ENCODE measurements at places on chromosomes 11 and 22.

GRCh38 chr11:57888386-57888785 lies 126.8 kb downstream of the CTNND1 start:
- no peak for DNase-seq

DNA sequence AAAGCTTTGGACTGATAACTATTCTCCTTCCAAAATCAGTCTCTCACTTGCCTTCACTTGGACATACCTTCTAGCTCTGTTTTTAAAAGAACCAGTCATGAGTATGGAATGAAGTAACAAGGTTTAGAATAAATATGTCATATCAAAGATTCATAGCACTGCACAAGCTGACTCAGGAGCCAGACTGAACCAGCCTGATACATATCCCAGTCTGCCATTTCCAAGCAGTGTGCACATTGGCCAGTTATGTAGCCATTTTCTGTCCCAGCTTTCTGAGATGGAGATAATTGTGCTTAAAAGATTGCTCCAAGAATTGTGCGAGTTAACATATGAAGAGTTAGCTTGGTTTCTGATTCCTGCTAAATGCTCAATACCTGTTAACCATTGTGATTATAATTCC lies 311.3 kb downstream of the C11orf87 start:
- no peak for DNase-seq

DNA sequence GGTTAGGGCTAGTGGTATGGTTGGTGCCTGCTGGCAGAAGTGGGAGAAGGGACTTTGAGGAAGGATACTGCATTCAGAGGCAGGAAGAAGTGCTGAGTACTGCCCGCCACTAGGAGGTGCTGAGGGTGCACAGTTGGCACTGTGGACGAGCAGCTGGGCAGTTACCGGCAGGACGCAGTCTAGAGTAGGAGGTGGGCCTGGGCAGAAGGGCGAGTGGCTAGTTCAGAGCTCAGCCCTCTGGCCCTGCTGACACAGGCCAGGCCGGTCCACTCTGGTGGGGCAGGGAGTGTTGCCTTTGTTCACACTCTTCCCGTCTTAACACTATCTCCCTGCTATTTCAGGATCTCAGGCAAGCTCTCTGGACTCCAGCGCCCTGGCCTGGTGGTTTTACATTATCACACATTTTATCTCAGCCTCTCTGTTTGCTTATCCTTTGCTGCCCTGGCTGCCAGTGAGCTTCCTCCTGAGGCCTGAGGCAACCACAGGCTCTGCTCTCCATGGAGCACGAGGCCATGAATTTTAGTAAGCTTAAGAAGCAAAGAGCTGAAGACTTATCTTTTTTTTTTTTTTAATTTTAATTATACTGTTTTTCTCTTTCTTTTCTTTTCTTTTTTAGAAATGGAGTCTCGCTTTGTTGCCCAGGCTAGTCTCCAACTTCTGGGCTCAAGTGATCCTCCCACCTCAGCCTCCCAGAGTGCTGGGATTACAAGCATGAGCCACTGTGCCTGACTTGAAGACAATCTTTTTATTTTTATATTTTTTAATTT lies 26.9 kb downstream of the SNAP29 start:
- DNase-seq, result no peak

DNA sequence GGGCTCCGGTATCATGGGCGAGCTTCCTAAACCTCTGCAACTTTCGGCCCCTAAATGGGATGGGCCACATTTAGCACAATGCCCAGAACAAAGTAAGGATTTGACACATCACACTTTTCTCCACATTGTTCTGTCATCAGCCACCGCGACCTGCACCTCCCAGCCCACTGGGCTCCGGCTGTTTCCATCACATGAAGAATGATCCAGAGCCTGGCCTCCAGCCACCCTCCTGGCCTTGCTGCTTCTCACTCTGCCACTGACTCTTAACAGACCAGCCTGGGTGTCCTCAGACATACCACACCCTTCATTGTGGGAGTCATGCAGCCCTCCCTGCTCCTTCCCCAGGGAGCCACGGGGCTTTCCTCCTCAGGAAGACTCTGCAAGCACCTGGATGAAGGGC lies 113.7 kb downstream of the IGLL1 start:
- DNase-seq, result no peak

GRCh38 chr11:36073411-36074203 lies 129.7 kb downstream of the LDLRAD3 start:
- DNase-seq, result no peak

- DNase-seq, result no peak
Observed at GRCh38 chr11:79564288-79564925, 123.6 kb upstream of the TENM4 start.

GRCh38 chr11:128690665-128691101 lies 3.2 kb upstream of the FLI1 start:
- no peak for DNase-seq

GRCh38 chr22:49148895-49149418 lies 678.7 kb downstream of the BRD1 start:
- no peak for DNase-seq

- DNase-seq, result no peak
Observed at GRCh38 chr22:50190941-50191741, 5.4 kb downstream of the TRABD start.

- DNase-seq, result no peak
Observed at GRCh38 chr11:68950270-68950669, 30.5 kb downstream of the MRGPRD start.

GRCh38 chr22:26783885-26784284 lies 126.5 kb downstream of the MIAT start:
- no peak for DNase-seq

DNA sequence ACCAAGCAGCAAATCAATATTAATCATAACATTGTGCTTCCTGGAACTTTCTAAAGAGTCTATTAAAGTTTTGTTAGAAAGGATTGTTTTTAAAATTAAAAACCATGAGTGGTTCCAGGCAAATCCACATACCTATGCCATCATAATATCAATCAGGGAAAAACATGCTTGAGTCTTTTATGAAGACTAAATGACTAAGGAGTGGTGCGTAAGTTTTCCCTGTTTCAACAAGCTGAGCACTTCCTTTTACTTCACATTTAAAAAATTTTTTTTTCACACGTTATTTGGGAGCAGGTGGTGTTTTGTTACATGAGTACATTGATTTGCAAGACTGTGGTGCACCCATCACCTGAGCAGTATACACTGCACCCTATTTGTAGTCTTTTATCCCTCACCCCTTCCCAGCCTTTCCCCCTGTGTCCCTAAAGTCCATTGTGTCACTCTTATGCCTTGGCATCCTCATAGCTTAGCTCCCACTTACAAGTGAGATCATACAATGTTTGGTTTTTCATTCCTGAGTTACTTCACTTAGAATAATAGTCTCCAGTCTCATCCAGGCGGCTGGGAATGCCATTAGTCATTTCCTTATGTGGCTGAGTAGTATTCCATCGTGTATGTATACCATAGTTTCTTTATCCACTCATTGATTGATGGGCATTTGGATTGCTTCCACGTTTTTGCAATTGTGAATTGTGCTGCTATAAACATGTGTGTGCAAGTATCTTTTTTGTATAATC lies 1190.3 kb upstream of the RAG2 start:
- DNase-seq, result peak; percentile 60

DNA sequence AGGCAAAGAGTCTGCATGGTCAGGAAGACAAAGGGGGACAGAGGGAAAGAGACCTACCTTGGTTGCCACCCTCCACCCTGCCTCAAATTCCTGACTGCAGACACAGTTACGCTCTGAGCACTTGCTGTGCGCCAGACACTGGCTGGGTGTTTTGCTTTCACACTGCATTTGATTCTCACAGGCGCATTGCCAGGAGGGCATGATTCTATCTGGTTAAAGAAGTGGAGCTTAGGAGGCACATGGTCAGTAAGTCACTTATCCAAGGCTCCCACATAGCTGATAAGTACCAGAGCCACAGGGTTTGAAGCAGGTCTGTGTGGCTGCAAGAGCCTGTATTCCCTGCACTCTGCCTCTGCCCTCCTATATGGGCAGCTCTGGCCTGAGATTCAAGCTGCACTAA lies 103.9 kb downstream of the TIMP3 start:
- no peak for DNase-seq

DNA sequence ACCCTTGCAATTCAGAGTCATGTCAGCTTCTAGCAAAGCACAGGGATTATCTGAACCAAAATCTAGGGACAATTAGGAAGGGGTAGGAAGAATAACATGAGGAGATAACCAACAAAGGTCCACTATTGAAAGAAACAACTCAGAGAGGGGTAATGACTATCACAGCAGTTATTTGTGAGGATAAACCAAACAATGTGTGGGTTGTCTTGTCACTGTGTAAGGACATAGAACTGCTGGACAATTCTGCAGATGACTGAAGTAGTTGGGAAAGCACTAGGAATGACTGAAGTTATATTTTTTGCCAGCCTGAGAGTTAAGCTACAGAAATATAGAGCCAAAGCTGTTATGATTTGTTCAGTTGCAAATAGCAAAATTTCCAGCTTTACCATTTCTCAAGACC lies 858.4 kb upstream of the CCDC90B start:
- no peak for DNase-seq

- no peak for DNase-seq
Observed at GRCh38 chr11:75283391-75283931, 42.9 kb downstream of the TPBGL start.

DNA sequence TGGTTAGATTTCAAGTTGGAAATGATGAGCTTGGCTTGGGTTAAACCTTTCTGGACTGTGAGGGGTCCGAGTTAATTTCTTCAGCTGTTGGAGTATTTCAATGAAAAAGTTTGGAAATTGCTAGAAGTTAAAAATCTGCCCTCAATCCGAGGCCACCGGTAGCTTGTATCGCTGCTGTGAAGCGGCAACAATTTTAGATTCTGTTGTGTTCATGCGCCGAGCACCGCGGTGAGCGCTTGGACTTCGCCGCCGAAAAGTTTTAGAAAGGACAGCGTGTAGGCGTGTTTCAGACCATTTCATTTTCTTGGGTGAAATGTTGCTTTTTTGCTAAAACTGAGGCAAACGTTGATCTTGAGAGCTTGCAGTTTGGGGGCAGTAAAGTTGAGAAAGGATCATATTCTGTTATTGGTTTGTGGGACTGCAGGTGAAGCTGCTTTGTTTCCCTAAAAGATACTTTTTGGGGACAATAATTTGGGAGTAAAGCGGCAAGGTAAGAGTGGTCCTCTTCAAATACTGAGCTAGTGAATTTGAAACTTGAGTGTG lies 928 bp downstream of the FBXO7 start:
- DNase-seq, result no peak

DNA sequence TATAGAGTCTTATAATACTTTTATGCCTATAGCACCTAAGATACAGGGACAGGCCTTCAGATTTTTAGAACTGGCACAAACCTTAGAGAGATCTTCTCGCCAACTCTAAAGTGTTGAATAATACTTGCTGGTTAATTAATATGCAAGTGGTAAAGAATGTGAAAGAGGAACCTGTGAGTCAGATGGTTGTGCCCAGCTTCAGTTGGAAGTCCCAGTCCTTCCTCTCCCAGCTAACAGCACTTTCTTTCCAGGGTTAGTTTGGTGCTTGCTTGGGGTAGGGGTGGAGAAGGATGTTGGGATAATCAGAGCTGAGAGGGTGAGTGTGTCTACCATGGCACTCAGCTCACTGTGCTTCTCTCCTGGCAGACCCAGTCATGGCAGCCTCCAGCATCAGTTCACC lies 4.9 kb upstream of the TMEM132A start:
- DNase-seq, result no peak

DNA sequence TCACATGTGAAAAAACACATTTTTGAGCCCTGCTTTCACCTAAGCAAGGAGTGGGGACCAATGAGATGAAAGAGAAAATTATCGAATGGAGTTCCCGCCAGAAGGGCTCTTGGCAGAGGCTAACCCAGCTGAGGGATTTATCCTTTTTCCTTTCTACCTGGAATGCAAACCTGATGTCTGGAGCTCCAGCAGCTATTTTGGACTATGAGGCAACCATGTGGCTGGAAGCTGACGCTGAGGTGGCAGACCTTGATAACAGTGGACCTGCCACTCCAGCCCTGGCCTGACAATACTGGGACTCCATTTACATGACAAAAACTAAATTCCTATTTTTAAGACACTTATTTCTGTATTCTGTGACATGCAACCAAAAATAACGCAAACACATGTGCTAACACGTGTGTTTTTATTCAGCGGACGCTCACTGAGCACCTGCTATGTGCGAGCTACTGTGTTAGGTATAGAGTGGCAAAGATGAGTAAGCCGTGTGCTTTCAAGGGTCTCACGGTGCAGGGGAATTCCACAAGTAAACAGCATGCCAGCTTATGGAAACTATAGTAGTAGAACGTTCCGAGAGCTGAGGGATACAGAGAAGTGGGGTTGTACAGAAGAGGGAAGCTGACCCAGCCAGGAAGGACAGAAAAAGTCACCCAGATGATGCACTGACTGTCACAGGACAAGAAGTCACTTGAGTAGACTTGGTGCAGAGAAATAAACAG lies 19.1 kb upstream of the ISX start:
- no peak for DNase-seq

GRCh38 chr11:8310743-8311298 lies 47.1 kb upstream of the LMO1 start:
- DNase-seq, result no peak

DNA sequence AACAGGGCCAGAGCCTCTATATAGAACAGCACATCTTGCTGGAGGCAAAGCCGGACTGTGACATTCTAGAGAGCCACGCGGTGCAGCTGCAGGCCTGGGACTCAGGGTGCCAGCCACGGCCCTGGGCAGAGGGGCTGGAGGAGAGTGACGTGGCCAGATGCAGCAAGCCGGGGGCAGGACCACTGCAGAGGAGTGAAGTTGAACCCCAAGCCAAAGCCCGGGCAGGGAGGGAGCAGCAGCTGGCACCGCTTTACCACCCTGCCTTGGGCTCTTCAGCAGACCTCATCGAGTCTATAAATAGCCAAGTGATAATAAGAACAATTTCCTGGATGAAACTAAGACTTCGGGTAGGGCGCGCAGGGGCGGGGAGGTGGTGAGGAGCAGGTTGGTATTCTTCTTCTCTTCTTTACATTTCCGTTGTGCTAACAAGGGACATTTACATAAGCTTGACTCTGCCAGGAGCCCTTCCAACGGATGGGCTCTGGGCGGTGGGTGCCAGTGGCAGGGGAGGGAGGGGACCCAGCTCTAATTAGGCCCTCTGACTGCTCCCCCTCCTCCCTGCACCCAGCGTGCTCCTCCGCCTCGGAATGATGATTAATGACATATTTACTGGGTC lies 110.2 kb downstream of the ST3GAL4 start:
- DNase-seq, result no peak

DNA sequence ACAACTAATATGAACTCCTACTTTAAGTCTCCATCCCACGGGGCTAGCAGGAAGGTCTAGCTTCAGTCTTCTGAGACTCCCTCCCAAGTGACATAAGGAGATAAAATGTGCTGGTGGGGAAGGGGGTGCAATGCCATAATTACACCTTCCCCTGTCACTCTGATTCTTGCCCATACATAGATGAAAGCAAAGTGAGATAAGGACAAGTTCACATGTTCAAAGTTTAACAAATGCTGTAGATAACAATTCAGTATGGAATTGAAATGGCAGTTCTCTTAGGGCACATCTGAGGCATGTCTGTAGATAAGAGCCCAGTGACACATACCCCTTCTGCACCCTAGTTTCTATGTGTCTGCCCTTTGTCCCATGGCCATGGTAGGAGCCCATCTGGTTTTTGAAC lies 38.2 kb upstream of the PANX1 start:
- DNase-seq, result no peak

GRCh38 chr22:43546186-43546585 lies 134.4 kb downstream of the MPPED1 start:
- no peak for DNase-seq

- DNase-seq, result no peak
Observed at GRCh38 chr11:122981388-122982264, at the start of gene BSX. TSS of gene BSX (minus strand) at chr11:122981834. CDS start at chr11:122981671, 163 bp downstream.
